Activated CD8-positive, alpha-beta memory T cell treated with anti-CD3 and anti-CD28 coated beads, Interleukin-2, amount 50 U/mL, for 4 hours (primary cell): ENCODE measurements at places on chromosomes 1 and 21.

GRCh38 chr1:160850993-160851392 is 11.7 kb downstream of the CD244 start:
- DNase-seq, result no peak

GRCh38 chr1:204931768-204932572 is 61.3 kb downstream of the NFASC start:
- DNase-seq, result no peak

- DNase-seq, result no peak
Observed at GRCh38 chr21:30979054-30979453, 59.2 kb downstream of the KRTAP19-8 start.

DNA sequence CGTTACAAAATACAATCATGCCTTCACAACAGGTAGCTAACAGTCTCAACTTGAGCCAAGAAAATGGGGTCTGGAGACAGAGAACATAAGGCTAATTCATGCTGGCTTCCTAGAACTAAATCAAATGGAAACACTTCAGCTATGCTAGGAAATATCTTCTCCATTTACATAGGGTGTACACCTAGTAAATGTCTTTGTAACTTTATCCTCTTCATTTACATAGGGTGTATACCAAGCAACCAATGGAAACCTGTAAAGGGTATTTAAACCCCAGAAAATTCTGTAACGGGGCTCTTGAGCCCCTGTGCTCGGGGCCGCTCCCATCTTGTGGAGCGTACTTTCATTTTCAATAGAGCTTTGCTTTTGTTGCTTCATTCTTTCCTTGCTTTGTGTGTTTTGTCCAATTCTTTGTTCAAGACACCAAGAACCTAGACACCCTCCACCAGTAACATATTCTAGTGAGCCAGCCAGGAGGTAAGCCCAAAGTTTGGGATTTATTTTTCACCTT is 19.5 kb upstream of the CYP4X1 start:
- DNase-seq, result no peak

GRCh38 chr21:43312751-43313169 is 114.2 kb downstream of the SIK1 start:
- no peak for DNase-seq

DNA sequence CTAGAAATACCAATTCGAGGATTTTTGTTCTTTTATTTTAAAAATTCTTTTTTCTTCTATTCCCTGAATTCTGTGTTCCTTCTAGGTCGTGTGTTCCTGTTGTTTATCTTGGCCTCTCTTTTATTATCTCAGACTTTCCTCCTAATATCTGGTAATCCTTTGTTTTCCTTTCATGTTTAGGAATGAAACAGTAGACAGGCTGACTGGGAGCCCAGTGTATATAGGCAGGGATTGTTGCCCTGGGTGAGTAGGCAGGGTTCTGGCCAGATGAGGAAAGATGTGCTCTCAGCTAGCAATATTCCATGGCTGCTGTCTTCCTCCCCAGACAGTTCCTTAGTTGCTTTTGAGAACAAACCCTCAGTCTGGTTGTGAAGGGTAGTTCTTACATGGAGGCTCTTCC is 161.8 kb upstream of the PDE4B start:
- no peak for DNase-seq

DNA sequence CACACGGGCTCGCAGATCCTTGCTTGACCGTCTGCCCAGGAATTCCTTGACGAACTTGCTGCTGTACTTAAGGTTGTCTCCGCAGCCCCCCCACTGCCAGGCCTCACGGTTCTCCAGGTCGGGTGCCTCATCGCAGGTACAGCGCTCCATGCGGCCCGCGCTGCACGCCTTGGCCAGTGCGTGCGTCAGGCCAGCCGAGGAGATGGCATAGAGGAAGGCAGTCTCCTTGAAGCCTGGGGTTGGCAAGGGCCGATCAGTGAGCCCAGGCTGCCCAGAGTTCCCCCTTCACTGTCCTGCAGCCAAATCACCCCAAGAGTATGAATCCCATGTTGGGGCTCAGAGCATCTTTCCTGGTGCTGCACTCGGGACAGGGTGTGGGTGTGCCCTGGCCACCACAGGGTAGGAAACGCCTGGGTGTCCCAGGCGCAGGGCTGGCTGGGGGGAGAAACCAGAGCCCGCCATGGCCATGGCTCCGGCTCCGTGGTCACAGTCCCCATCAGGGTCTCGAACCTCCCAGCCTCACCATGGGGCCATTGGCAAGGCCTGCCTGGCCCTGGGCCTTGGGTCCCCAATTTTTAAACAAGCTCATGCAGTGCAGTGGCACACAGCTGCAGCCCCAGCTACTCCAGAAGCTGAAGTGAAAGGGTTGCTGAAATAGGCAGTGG is 23.4 kb downstream of the WNT9A start:
- no peak for DNase-seq

GRCh38 chr1:220876511-220877376 is 2.5 kb upstream of the HLX start:
- DNase-seq, result no peak

DNA sequence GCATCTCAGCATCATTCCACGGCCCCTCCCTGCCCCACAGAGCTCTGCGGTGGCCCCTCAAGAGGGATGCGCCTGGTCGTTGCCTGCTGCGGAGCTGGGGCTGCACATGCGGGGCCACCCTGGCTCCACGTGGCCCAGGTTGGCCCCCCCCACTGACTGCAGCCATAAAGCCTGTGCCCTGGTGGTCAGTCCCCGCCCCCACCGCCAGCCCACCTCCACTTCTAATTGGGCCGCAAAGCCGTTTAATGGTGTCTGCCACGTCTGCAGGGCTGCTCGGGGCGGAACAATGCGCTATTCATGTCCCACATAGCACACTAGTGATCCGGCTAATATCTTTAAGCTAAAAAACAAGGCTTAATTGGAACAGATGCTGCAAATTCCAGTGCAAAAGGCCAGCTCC is 33.5 kb upstream of the ACTRT2 start:
- no peak for DNase-seq

DNA sequence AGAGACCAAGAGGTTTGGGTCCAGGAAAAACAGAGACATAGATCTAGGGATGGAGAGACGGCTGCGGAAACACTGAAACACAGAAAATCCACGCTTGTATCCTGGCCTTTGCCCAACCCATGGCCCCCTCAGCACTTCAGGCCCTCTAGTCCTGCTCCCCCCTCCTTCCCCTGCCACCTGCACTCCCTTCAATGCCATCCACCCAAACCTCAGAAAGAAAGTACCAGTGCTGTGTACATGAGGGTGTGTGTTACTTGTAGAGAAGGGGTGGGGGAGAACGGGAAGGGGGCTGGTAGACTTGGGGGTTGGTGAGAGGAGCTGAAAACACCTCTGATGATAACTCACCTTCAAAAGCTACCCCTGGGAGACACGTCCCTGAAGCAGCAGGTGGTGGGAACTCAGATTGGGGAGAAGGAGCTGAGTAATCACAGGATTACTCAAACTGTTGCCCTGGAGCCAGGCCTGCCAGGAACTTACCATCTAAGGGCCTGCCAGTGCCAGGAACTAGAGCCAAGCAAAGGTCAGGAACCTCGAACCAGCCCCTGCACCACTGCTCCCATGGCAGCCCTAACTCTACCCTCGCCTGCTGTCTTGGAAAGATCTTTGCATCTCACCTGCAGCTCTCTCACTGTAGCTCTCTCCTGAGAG is 11.5 kb downstream of the RORC start:
- no peak for DNase-seq

DNA sequence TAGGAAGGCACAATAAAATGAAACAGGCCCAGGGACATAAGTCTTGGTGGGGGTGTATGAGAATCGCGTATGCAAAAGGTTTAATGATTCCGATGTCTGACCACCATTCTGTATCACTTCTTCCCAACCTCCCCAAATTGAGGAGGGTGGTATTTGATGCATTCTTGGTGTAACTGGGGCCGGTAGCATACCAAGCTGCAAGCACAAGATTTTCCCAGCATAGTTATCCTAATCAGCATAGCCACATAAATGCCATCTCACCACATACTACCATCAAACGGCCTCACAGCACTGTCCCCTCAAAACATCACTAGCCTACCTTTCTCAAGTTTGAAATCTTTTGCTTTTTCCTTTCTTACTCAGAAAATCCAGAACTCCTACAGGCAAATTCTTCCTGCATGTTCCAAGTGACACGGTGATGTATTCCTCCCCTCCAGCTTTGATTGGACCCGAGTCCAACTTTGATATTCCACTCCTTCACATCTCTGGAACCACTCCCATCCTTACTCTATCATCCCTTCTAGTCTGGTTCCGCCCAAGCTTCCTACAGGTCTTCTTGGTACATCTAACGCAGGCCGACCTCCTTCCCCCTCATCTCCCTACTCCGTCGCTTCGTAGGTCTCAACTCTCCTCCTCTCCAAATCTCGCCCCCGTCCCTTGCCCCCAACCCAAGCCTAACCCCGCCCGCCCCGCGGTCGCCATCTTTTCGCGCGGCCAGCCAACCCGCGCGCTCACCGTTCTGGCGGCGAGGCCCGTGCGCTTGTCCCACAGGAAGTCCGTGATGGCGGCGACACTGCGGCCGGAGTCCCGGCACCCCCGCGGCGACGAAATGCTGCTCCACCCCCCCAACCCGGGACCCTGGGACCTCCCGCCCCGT is 600 bp downstream of the CLK2 start:
- DNase-seq, result no peak

- DNase-seq, result no peak
Observed at GRCh38 chr1:211656728-211657127, 18.7 kb downstream of the NEK2 start.

- DNase-seq, result no peak
Observed at GRCh38 chr1:10768552-10768951, 27.9 kb downstream of the CASZ1 start.

DNA sequence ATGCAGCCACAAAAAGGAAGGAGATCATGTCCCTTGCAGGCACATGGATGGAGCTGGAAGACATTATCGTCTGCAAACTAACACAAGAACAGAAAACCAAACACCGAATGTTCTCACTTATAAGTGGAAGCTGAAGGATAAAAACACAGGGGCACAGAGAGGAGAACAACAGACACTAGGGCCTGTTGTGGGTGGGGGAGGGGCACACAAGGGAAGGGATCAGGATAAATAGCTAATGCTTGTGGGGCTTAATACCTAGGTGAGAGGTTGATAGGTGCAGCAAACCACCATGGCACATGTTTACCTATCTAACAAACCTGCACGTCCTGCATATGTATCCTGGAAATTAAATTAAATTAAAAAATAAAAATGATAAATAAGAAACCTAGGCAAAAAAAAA is 969.9 kb downstream of the TTLL7 start:
- DNase-seq, result no peak

DNA sequence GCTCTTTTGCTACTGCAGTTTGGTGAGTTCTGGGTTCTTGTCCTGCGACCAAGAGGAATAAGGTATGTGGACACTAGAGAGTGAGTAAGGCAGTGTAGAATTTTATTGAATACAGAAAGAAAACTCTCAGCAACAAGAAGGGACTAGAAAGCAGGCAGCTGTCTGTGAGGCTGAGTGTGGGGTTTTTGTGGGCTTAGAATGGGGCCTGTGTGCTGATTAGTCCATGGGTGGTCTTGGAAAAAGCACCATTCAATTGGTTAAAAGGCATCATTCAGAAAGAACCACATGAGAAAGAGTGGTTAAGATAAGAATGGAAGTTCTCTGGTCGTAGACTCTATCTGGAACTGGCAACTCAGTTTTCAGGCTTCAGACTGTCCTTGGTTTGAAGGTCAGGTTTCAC is 298.8 kb downstream of the TGFB2 start:
- no peak for DNase-seq

DNA sequence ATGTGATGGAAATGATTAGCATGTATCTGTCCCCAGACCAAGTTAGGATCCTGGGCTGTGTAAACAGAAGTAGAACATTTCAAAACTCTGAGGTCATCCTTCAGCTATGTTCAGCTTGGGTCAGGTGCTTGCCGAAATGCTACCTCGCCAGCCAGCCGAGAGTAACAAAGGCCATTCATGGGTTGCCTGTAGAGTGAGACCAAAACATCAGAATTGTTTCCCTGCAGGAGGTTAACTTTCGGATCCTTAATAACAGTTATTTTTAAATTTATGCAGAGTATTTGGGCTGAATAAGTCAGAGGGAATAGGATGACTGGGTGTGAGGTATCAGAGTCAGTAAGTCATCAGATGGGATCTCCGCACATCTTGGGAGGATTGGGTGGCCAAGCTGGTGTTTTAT is 35.6 kb downstream of the SMYD2 start:
- no peak for DNase-seq

DNA sequence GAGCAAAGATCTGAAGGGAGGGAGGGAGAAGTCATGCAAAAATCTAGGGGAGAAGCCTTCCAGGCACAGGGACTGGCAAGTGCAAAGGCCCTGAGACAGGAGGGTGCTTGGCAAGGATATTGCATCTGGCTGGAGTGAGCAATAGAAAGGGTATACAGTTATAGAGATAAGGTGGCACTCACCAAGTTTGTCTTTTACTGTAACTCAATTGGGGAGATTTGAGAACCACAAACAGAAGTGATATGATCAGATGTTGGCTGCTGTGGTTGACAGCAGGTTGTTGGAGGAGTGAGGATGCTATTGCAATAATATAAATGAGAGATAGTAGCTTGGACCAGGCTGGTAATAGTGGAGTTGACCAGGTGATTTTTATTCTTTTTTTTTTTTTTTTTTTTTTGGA is 25.6 kb downstream of the MCOLN3 start:
- DNase-seq, result no peak

DNA sequence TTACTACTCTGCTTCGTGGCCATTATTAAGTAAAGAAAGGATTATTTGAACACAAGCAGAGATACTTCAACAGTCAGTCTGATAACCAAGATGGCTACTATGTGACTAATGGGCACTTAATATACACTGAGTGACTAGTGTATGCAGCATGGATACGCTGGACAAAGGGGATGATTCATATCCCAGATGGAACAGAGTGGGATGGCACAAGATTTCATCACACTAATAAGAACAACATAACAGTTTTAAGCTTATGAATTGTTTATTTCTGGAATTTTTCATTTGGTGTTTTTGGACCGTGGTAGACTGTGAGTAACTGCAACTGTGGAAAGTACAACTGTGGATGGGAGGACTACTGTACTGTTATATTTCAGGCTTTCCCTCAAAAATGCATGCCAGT is 9.4 kb downstream of the ZCCHC17 start:
- DNase-seq, result no peak

DNA sequence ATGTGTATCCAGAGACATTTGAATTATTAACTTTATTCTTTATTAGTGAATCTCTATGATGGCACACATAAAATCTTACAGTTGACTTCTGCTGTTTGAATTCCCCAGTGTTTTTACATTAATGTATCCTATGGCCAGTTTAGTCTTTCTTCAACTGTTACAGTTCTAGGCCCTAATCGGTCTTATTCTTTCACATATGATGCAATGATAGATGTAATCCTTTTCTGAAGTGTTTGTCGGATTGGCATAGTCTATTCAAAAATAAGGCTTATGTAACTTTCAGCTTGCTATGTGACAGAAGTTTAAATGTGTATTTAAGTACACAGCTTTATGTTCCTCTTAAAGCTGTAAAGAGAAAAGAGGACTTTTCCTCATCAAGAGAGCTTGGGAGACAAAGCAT is 26.4 kb upstream of the KIAA1614 start:
- DNase-seq, result no peak

DNA sequence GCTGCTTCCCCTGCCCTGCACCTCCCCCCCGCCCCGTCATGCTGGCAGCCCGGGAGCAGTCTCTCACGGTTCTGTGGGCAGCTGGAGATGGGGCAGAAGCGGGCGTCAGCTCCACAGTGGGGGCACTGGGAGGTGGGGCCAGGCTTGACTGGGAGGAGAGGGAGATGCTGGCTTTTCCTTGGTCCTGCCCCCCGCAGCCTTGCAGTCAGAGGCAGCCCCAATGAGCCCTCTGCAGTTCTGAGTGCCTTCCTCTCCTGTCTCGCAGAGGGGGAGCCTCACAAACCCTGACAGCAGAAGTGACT is 21.7 kb downstream of the ARHGEF10L start:
- no peak for DNase-seq
